Substantia nigra (tissue), 51 donors: ENCODE measurements at places on chromosomes 7 and 10.

GRCh38 chr7:129166745-129167144 is 21.7 kb upstream of the SMO start:
- no peak for DNase-seq

GRCh38 chr7:16921644-16922257 is 40.0 kb upstream of the AGR3 start:
- DNase-seq: no peak

DNA sequence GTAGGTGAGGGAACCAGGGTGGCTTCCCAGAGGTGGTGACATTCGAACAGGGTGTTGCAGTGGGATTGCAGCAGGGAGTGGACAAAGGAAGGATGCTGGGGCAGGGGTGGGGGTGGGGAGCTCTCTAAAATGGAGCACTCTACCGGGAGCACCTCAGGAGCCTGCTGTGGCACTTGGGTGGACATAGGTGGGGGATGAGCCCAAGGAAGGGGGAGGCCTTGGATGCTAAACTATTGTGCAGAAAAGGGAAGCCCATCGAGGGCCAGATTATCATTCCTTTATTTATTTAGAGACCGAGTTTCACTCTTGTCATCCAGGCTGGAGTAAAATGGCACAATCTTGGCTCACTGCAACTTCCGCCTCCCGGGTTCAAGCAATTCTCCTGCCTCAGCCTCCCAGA is 3.3 kb upstream of the STX1A start:
- no peak for DNase-seq

DNA sequence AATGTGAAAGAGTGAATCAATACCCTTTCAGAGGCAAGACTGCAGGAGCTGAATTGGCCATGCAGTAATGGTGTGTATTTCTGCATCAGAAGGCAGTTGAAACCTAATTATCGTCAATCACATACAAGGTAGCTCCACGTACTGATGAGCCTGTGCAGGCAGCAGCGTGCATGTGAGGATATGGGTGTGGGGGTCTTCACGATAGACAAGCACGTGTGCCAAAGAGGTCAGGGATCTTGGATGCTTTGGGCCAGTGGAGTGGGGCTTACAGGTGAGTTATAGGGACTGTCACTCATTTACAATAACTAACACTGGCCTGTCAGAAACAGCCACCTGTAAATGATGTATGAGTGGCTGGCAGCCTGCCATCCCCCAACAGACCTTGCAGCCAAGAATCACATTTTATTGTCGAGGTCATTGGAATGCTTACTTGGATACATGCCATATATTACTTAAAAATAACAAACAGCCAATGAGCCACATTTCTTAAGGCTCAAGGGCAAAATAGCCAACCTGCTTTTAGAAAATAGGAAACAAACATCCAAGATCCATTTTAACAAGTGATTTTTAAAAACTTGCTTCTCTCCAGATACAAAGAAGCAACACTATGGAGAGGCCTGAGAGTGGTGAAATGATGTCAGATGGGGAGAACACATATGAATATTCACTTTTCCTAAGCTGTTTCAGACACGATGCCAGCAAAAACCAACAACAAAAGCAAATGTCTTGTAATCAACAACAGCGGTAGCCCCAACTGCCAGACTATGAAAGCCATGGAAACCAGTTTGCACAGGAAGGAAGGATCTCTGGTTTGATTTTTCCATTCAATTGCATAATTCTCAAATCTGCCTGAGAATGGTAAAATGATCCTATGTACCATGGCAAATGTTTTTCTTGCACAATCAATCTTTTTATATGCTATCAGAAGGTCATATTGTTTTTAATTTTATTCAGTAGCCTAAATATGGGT is 210.7 kb downstream of the SKAP2 start:
- no peak for DNase-seq

DNA sequence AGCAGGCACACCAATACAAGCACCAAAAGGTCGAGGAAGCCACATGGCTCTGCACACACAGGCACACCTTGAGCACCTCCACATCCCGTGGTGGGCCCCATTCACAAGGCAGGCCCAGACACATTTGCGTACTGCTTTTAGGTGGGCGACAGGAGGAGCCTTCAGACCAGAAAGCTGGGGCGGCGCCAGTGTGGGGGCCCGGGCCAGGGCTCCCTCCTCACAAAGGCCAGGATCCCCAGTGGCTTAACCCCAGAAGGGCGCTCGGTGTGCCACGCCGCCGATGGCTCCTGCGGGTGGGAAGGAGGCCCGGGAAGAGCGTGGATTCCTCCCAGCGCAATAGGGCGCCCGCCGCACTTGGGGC is 2.8 kb upstream of the SMARCD3 start:
- DNase-seq: no peak

- DNase-seq: no peak
Observed at GRCh38 chr7:24788961-24789576, 31.8 kb upstream of the GSDME start.

DNA sequence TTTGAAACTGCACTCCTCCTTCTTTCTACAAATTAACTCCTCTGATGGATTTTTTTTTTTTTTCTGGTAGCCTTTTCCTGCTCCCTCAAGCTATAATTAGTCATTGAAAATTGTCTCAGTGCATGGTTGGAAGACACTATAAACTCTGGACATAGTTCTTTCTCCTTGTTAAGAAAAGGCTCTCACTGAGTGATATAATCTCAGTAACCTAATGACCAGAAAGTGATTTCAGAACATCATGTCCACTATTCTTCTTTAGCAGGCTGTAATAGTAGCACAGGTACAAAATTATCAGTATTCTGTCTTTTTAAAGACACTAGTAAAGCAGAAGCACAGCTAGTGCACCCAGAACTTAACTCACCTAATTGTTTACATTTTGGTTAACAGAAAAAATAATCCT is 752.6 kb upstream of the PHF14 start:
- no peak for DNase-seq

DNA sequence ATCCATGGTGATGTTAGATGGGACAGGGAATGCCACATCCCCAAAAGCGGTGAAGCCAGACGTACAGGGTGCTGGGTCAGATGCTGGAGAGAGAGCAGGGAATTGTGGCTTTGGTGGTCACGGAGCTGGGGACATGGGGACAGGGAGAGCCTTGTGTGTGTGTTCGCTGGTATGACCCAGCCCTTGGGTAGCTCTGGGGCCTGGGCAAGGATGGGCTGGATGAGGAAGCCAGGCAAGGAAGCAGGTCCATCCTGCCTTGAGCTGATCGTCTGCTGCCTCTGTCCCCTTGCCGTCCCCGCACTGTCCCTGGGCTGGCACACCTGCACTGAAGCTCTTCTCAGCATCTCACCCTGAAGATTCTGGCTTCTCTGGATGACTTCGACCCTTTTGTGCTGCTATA is 15.4 kb upstream of the CLDN4 start:
- no peak for DNase-seq

- peak; percentile 52 for DNase-seq
Observed at GRCh38 chr7:1919539-1920265, 249.6 kb downstream of the ELFN1 start.

DNA sequence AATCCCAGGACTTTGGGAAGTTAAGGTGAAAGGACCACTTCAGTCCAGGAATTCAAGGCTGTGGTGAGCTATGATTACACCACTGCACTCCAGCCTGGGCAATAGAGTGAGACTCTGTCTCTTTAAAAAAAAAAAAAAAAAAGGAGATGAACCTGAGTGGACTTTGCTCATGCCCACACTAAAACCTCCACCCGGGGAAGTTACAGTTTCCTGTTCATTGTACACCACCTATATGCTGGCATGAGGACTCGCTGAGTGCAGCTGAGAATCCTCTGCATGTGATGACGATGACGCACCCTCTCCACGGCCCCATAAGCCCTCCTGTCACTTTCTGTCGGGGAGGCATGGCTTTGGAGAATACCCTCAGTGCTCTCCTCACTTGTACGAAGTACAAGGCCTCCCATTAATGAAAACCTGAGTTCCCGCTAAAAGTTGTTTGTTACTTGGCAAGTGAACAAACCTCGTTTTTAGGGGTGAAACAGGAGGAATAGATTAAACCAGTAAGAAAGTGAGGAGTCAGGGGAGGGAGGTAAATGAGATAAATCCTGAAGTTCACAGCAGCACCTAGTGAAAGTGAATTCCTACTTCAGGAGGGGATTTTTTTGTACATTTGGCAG is 15.9 kb downstream of the TMEM176B start:
- DNase-seq: no peak

DNA sequence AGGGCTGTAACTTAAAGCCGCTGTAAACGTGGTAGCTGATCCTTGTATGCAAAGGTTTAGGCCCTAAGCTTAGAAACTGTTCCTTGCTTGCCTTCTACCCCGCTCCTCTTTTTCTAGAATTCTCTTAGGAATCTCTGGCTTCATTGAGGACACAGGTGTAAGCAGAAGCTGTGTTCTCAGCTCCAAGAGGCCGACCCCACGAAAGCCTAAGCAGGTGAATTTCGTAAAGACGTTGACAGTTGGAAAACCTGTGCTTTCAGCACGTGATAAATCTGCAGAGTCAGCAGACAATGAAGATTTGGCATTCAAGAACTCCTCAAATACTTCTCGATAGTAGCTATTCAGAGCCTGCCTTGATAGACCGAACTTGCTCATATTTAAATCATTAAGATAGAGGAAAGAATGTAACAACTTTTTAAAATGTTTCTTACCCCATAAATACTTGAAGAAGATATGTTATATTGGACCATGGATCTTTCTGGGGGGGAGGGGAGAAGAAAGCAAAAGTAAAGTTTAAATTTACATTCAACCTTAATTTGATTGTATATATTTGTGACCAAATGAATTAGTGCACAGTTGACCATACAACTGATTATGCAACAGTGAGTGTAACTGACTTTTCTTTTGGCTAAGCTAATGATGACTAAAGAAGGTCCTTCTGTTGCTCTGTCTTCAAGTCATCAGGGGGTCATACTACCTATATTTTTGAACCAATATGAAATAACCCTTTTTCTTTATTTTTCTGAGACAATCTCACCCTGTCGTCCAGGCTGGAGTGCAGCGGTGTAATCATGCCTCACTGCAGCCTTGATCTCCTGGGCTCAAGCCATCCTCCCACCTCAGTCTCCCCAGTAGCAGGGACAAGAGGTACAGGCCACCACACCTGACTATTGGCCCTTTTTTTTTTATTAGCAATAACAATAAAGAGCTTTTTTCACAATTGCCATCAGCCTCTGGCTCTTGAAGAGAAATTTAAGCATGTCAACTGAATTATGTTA is 1.2 kb upstream of the GDI2 start:
- DNase-seq: no peak

DNA sequence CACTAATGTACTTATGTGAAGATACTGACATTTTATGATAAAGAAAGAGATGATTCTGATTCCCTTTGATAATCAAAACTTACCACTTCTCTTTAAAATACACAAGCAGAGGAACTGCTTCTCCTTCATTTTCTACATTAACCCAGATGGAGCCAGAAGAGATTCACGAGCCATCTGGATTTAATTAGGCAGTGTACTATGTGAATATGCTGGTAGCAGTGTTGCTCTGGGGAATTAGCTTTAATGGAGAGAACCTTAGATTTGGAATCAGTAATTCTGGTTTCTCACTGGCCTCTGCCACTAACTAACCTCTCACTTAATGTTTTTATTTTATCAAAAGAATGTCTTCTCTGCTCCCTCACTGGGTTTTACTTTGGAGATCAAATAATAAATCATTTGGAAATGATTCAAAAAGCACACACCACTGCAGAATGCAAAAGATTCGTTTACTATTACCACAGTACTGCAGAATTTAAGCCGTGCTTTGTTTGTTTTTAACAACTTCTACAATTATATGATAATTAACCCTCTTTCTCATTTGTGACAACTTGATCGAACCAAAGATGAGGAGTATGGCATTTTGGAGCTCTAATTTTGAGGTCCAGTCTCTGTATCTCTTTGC is 77.5 kb upstream of the PHYHIPL start:
- DNase-seq: no peak

DNA sequence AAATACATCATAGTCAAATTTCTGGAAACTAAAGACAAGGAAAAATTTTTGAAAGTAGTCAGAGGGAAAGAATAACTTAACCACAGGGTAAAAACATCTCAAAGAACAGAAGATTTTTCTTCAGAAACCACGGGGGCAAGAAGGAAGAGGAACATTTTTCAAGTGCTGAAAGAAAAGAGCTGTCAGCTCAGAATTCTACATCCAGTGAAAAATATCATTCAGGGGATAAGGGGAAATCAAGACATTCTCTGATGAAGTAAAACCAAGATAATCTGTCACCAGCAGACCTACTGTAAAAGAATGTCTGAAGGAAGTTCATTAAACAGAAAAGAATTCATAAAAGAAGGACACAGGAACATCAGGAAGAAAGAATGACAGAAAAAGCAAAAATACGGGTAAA is 111.2 kb upstream of the TMEM72 start:
- DNase-seq: no peak

- no peak for DNase-seq
Observed at GRCh38 chr7:4100148-4100547, 581.9 kb upstream of the FOXK1 start.

GRCh38 chr10:101229266-101230182 is at the start of gene LBX1:
TSS of gene LBX1 (minus strand) at chr10:101229463. CDS start at chr10:101228815, 648 bp downstream.
- peak; percentile 3 for DNase-seq

- DNase-seq: no peak
Observed at GRCh38 chr10:61164458-61165160, 220.6 kb upstream of the RHOBTB1 start.

DNA sequence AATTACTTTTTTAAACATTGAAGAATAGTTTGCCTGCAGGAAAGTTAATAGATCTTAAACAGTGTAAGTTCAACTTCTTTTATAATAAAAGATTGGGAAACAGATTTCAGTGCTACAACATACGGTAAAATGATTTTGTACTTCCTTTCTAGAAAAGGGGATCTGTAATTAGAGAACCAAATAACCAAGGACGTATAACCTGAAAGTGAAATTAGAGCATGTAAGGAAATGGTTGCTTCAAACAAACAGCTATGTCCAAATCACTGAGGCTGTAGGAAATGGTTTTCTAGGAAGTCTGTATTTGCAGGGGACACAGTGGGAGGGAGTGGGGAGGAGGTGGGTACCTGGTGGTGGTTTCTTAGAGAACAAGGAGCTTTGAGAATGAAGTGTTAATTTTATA is 57.9 kb upstream of the EXOC6 start:
- no peak for DNase-seq

DNA sequence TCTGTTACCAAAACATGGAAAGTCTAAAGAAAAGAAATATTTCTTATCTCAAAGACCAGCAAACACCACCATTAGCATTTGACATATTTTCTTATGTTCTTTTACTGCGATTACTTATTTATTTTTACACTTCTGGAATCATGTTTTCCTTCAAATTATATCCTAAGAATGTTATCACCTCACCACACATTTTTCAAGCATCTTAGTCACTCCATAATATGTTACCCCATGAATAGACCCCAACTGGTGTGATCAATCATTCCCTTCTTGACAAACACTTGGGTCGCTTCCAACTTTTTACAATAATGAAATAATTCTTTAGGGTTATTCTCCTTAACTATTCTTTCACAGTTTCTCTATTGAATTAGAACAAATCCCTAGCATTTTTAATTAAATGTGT is 67.4 kb downstream of the AMPH start:
- no peak for DNase-seq

GRCh38 chr7:107405559-107405958 is 64.3 kb upstream of the GPR22 start:
- DNase-seq: no peak

DNA sequence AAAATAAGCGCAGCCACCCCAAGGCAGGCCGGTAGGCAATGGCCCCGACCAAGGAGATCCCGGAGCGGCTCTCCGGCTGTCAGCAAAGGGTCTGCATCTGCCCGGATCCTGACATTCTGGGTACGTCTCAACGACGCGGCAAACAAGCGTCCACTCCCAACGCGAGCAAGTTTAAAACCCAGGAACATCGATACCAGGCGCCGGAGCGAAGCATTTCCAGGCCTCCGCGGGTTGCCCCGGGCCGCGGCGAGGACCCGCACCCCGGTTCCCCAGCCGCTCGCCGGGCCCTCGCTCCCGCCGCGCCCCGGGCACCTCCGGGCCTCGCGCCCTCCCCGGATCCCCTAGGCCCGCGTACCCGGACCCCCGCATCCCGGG is 453 bp downstream of the URGCP start:
- DNase-seq: no peak
